ENCODE measurements at places on chromosomes 13 and 19.

DNA sequence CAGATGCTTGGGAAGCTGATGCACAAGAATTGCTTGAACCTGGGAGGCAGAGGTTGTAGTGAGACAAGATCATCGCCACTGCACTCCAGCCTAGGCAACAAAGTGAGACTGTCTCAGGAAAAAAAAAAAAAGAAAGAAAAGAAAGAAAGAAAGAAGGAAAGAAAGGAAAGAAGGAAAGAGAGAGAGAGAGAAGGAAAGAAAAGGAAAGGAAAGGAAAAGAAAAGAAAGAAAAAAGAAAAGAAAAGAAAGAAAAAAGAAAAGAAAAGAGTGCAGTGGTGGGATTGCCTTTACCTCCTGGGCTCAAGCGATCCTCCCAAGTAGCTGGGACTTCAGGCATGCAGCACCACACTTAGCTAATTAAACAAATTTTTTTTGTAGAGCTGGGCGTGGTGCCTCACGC, 12.9 kb downstream of the OLFM2 start:
- no peak for DNase-seq

- DNase-seq = no peak
These were observed 211.5 kb downstream of the LMO7 start for GRCh38 chr13:75847588-75847987.

DNA sequence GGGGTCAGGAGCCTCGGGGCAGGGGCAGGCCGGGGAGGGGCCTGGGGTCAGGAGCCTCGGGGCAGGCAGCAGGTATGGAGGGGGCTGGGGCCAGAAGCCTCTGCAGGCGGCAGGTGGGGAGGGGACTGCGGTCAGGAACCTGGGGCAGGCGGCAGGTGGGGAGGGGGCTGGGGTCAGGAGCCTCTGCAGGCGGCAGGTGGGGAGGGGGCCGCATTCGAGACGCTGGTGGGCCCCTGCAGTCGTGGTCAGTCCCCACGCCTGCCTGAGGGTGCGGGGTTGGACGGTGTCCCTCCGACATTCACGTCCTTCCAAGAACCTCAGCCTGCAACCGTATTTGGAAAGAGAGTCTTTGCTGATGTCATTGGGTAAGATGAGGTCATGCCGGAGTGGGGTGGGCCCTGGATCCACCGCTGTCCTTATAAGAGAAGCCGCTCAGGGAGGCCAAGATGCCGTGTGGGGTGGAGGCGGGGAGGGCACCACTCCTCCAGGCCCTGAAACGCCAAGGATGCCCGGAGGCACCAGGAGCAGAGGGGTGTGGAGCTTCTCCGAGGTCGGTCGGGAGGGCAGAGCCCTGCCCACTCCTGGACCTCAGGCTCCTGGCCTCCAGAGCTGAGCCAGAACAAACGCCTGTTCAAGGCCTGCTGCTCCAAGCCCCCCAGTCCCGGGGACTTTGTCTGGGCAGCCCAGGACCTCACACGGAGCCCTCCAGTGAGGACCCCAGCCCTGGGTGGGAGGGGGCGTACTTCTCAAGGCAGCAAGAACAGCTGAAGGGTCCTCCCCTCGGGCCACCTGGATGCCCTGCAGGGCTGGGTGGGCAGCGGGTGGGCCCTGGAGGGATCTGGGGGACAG, 30.1 kb downstream of the PIP5K1C start:
- DNase-seq = no peak

GRCh38 chr13:76637641-76638141, 248.5 kb downstream of the KCTD12 start:
- DNase-seq = peak; percentile 10

DNA sequence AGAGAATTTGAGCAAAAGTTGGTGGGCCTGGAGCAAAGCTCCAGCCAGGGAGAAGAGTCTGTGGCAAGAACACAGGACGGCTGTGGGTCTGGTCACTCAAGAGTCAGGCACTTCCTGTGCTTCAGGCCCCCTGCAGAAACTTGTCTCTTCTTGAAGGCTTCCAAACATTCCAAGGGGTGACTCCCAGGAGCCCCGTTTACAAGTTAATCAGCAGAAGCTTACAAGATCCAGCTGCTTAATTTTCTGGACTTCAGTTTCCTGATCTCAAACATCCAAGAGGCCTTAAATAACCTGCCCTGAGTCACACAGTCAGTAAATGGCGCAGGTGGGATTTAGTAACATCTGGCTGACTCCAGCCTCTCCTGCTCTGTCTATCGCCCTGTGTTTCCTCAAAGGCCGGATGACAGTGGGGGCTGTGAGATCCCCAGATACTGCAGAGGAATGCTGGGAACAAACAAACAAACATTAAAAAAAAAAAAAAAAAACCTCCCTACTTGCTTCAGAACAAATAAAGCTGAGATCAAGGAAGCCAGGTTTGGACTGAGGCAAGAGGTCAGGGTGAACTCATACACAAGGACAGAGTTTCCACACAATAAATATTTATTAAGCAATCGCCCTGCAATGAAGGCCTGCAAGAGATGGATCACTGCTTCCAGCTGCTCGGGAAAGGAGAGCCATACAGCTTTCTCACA, 175.4 kb upstream of the RFC3 start:
- DNase-seq = no peak

- no peak for DNase-seq
These were observed 3.8 kb downstream of the KDM4B start for GRCh38 chr19:4972509-4973230.

- no peak for DNase-seq
These were observed 7.1 kb upstream of the KRTDAP start for GRCh38 chr19:35497406-35497805.

GRCh38 chr19:2329149-2329478, 630 bp downstream of the SPPL2B start:
- DNase-seq = no peak

DNA sequence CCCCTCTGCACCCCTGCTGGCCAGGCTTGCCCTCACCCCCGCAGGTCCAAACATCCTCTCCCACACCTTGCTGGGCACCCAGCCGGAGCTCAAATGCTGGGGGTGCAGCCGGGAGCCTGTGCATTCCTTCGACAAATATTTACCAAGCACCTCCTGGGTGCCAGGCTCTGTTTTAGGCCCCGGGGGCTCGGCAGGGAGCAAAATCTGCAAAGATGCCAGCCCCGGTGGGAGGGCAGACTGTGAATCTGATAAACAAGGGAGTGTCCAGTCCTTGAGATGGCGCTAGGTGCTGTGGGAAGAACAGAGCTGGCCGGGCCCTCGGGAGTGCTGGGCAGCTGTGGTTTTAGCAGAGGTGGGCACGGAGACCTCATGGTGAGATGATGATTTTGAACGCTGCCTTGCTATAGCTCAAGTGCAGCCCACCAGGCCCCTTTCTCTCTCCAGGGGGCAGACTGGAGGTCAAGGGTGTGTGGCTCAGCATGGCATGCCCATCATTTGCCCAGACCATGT, 10.6 kb downstream of the NFIX start:
- no peak for DNase-seq

DNA sequence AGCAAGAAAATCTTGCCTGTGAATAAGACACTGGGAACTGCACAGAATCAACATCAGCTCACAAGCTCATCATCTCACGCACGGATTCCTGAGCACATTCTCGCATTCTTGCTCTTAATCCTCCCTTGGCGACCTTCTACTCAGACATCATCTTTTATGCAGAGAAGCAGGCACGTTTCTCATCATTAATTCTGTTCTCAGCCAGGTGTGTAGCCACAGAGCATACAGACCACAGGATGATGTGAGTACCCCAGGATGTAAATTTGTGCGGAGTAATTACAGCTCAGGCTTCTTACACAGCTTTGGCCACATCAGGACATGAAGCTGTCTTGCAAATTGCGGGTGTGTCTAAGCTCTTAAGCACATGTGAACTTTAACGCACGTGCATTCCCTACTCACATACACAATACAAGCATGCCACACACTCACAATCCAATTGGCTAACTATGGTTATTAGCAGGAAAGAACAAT, 36.5 kb upstream of the SACS start:
- DNase-seq = peak; percentile 66

DNA sequence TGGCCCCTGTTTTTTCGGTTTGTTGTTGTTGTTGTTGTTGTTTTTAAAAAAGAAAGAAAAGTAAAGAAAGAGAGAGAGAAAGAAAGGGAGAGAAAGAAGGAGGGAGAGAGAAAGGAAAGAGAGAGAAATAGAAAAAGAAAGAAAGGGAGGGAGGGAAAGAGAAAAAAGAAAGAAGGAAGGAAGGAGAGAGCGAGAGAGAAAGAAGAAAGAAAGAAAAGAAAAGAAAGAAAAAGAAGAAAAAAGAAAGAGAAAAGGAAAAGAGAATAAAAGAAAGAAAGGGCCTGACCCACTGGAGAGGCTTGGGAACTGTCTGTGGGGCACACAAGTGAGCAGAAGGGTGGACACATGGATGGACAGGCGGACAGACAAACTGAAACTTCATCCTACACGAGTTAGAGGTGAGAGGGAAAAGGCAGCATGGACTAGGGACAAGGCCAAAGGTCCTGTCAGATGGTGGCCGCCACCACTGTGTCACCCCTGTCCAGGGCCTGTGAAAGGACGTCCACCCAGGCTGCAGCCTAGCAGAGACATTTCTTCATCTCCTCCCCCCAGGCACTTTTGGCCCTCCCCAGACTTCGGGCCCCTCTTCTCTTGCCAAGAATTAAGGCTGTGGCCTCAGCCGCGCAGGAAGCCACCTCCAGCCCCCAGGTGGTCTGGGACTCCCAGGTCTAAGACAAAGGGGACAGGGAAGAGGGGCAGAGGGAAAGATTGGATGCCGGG, 9.1 kb upstream of the BCAM start:
- DNase-seq = no peak

DNA sequence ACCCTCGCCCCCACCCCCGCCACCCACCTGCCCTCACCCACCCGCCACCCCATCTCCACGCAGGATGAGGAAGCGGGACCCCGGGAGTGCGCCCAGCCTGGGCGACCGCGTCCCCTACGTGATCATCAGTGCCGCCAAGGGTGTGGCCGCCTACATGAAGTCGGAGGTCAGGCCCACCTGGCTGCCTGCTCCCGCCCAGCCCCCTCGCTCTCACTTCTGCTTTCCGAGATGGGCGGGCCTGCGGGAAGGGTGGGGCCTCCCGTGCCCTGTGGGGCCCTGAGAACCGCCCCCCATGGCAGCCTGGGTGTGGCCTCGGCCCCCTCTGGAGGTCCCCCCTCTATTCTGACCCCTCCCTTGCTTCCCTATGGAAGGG, 3.1 kb upstream of the SPIB start:
- no peak for DNase-seq

DNA sequence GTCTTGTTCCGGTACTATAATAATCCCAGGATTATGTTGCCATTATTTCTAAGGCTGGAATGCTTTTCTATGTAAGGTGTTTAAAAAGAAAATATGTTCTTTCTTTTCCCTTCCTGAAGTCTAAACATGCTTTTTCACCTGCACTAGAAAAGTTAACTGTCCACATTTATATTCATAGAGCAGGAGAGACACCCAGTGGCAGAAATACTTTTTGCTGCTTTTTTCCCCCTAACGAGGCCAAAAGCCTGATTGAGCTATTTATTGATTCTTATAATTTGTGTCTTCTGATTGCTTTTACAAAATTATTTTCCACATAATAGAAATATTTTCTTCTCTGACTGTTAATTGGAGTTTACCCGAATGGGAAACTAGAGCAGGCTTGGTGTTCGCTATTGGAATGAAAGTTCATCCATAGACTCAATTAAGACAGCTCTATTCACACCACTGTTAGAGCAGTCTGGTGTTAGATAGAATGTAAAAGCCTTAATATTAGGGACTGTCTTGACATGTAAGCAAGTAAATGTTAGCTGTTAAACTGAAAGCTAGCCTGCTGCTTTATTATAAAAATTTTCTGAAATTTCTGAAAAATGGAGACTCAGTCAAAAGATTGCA, 15.8 kb downstream of the GPR180 start:
- DNase-seq = no peak

DNA sequence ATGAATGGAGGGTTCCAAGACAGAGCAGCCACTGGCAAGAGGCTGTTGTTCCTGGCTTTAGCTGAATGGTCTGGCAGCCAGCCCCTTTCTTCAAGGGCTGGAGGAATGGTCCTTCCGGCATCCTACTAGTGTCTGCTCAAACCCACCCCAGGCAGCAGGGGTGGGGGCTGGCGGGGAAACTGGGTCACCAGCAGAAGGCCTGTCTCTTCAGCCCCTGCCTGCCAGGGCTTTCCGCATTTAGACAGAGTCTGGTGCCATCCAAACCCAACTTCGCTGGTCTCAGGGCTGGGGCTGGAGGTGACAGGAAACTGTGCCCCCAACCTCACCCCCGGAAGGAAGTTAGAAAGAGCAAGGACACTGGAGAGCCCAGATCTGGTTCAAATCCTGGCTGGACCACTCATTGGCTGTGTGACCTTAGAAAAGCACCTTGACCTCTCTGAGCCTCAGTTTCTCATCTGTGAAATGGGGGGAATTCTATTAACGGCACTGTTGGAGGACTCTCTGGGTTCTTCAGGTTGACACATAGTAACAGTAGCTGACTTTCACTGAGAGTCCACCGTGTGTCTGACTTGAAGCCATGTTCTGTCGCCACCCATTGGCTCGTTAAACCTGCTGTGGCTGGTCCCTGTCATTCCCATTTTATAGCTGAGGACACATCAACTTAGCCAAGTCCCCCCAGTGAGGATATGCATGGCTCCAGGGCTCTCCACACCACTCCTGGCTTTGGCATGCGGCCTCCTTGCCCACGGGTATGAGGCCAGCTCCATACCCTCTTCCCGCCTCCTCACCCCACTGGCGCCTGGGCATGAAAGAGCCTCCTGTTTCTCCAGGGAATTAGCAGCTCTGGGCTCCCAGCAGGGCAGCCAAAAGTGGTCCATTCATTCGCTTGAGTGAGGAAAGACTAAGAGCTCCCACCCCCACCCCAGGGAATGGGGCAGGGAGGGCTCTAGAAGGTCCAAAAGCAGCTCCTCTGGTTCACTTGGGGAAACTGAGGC, 2.5 kb upstream of the NR2C2AP start:
- DNase-seq = no peak

DNA sequence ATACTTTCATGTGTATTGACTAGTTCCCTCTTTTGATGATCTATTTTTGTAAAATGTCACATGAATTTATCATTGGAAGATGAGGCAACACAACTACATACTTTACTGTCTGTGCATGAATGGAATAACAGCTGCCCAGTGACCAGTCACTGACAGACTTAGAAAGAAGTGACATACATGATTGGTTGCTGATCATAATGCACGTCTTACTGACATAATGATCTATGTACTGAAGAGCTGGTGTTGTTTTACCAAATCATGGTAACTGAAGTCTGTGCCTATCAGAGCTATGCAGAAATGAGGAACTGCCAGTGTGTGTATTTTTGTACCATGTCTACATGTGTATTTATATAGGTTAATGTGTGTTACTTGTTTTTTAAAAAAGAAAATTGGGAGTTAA, 26.5 kb downstream of the GPR18 start:
- DNase-seq = no peak

GRCh38 chr19:31947436-31948115, 397.8 kb upstream of the ZNF507 start:
- no peak for DNase-seq

DNA sequence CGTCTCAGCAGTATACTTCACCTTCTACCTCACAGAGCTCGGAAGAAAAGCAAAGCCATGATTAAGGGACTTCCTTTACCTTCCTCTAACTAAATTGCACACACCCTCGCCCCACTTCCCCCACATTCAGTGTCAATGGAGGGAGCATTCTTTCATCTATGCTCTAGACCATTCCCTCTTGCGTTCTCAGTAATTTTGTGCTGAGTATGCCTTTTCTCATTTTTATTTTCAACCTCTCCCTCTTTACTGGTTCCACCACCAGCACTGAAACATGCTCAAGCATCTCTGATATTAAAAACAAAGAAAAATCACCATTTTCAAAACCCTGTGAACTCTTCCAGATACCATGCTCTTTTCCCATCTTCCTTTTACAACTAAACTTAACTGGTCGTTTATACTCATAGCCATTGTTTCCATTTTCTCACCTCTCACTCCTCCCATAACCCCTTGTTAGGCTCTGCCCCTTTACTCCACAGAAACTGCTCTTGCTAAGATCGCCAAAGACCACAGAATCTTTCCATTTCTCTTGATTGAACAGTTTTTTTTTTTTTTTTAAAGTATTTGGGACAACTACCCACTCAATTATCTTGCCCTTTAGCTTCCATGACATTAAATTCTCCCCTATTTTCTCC, 32.4 kb downstream of the SERPINE3 start:
- DNase-seq = no peak

Data from retinal pigment epithelial cell (primary cell).